ENCODE measurements at places on chromosomes 2 and 18.

- no peak for DNase-seq
These were observed 16.2 kb downstream of the CENPO start for GRCh38 chr2:24809316-24810007.

GRCh38 chr2:16115291-16115690 lies 174.9 kb downstream of the MYCN start:
- DNase-seq: no peak

- peak; percentile 13 for DNase-seq
These were observed 135.0 kb downstream of the SMAD7 start for GRCh38 chr18:48815581-48816324.

- no peak for DNase-seq
These were observed 614.2 kb upstream of the REG3G start for GRCh38 chr2:78411303-78411702.

- DNase-seq: no peak
These were observed 37.6 kb downstream of the DTNB start for GRCh38 chr2:25635797-25636196.

DNA sequence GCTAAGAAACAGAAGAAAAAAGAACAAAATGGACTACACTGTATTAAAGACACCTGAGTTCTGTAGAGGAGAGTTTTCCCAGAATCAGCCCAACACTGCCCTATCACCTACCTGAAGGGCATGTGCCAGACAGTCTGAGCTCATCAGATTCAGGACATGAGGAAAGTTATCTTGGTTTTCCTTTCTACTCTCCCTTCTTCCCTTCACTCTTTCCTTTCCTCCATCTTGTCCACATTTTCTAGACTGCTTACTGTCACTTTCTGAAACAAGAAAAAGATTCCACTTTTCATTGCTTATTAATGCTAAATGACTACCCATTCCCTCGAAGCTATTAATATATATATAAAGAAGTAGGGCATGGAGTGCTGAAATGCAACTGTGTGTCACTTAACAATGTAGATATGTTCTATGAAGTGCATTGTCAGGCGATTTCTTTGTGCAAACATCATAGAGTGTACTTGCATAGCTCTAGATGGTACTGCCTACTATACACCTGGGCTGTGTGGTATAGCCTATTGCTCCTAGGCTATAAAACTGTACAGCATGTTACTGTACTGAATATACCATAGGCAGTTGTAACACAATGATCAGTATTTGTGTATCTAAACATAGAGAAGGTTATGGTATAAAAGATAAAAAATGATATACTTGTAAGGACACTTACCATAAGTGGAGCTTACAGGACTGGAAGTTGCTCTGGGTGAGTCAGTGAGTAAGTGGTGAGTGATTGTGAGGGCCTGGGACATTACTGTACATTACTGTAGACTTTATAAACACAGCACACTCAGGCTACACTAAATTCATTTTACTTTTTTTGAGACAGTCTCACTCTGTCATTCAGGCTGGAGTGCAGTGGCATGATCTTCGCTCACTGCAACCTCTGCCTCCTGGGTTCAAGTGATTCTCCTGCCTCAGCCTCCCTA lies 145.5 kb upstream of the ITGA6 start:
- DNase-seq: no peak

- DNase-seq: no peak
These were observed 9.4 kb downstream of the CHST10 start for GRCh38 chr2:100408104-100408503.

All from activated naive CD8-positive, alpha-beta T cell treated with anti-CD3 and anti-CD28 coated beads, Interleukin-2, amount 10 ng/mL, durations not matched to agents 7 days and 5 days (primary cell).